ENCODE measurements at places on chromosomes 7 and 10.

DNA sequence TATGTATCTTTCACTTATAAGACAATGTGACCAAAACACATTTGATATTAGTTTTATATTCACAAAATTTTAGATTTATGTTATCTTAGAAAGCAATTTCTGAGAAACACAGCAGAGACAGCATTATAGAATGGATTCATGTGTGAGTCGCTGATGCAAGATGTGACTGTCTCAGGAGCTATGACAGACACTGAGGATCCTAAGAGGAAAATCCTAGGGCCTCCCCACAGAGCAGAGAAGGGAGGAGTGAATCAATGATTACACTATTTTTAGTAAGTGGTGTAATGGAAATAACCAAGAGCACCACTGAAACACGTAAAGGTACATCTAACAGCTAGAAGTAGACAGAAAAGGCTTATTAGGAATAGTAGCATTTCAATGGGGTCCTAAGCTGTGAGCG, 204.0 kb upstream of the PTN start:
- DNase-seq = no peak

DNA sequence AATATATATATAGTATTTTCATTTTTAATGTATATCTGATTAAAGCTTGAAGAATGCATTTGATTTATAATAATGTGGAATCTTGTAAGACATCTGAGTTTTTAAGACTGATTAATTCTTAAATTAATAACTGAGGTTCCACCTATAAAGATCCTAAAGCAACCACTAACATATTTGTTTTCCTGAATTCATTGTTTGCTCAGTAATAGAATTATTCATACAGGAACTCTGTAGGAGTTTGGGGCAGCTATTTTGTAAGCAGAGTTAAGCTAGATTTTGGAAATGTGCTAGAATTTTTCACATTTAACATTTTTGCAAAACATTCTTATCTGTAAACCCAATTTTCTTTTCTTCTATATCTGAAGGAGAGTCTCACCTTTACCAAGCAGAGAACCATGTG, 88.9 kb downstream of the NRCAM start:
- DNase-seq = no peak

DNA sequence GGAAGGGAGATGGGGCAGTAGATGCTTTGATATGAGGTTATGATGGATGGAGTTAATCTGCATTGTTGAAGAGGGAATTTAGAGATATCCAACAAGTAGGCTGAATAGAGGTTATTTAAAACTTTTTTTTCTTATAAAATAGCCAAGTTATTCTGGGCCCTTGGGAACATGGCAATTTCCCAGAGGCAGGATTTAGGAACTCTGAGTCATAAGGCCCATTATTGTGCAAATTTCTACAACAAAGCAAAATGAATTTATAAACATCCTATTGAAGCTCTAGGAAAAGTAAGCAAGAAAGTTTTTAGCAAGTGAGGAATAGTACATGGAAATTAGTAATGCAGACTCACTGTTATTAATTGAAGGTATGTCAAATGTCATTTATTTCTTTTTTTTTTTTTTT, 160.9 kb upstream of the NPY start:
- DNase-seq = no peak

- DNase-seq = no peak
These were observed 117.5 kb downstream of the OR13A1 start for GRCh38 chr10:45197816-45198485.

GRCh38 chr10:111872591-111872990, 311.0 kb downstream of the GPAM start:
- no peak for DNase-seq

DNA sequence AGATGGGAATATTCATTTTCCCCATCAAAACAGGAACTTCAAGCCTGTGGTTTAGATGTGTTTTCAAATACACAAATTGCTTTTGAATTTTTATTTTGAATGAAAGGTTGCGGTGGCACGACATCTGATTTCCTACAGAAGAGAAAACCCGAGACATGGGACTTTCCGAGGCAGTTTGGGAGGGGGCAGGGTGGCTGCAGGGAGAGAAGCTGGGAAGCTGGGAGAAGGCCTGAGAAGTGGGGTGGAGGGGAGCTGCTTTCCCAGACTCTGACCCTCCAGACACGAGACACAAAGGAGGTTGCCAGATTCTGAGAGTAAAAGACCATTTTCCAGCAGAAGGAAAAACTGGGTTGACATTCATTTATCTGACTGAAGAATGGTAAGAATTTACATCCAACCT, 19.6 kb downstream of the TMEM176A start:
- DNase-seq = no peak

DNA sequence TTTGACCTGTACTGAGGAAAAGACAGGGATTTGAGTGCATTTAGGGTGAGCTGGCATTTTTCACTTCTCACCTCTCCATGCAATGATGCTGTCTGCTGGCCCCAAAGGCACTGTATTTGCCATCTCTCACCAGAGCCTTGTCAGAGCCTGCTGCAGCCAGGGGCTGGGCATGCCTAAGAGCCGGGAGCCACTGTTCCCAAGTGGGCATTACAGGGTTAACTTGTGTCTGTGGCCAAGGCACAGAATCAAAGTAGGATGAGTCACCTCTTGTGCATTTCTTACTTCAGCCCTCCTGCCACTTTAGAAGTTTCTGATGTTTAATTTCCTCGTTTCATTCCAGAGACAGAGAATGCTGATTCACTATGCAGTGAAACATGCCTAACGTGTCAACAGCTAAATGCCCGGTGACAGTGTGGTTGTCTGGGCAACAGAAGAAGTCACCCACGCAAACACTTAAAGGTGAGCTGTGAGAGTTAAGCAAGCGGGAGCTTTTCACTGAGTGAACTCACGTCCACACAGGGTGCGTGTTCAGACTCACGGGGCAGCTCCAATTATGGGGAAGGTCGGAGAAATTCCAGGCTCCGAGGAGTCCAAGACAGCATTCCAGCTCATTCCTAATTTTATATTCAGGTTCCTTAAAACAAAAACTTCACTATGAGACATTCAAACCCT, 57.1 kb upstream of the IGFBP3 start:
- peak; percentile 36 for DNase-seq

DNA sequence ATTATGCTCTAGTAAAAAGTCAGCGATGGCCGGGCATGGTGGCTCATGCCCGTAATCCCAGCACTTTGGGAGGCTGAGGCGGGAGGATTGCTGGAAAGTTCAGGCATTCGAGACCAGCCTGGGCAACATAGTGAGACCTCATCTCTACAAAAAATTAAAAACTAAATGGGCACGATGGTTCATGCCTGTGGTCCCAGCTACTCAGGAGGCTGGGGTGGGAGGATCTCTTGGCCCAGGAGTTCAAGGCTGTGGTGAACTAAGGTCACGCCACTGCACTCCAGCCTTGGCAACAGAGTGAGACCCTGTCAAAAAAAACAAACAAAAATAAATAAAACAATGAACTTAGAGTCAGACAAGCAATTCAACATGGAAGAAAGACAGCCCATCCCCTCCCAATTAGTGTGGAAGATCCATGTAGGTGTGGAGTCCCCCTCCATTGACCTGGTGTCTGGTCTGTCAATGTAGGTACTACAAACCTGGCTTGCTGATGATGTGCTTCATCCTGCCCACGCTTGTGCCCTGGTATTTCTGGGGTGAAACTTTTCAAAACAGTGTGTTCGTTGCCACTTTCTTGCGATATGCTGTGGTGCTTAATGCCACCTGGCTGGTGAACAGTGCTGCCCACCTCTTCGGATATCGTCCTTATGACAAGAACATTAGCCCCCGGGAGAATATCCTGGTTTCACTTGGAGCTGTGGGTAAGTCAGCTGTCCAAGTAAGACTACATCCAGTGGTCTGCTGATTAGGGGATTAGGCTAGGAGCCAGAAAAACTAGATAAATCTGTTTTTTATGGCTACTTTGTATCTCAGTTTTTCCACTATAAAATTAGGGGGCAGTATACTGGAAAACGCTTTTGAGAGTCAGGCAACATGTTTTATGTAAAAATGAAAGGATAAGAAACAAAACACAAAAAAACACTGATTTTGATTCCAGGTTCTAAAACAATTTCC, 9.3 kb downstream of the SCD start:
- no peak for DNase-seq

DNA sequence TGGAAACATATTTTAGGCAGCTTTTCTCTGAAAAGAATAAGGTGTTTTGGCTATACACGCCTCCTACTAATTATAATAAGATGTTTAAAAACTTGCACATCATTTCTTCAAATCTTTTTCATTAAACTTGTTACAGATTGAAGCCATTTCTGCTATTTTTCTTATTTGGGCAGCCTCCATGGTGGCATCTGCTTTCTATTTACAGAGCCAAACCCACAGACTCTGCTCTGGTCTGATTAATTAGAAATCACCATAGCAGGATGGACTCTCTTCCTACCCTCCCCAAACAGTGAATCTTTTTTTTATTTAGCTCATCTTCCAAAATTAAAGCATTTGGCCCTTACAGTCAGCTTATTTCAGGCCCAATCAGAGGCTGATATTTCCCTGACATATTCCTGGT, 85.7 kb upstream of the AOAH start:
- DNase-seq = no peak

DNA sequence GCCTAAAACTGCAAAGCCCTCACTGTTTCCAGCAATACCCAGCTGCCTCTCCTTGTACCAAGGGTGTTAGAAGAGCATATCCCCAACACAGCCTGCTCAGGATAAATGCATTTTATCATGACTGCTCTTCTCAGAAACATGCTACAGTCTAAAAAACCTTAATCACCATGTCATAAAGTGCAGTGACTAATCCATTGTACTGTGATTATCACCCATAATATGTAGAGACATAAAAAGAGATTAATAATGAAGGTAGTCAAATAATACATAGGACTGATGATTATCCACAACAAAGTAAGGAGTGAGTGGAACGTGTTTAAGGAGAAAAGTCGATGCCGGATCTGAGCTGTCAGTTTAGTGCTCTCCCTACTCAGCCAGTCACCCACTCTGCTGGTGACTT, 12.2 kb upstream of the WDR11 start:
- DNase-seq = no peak

DNA sequence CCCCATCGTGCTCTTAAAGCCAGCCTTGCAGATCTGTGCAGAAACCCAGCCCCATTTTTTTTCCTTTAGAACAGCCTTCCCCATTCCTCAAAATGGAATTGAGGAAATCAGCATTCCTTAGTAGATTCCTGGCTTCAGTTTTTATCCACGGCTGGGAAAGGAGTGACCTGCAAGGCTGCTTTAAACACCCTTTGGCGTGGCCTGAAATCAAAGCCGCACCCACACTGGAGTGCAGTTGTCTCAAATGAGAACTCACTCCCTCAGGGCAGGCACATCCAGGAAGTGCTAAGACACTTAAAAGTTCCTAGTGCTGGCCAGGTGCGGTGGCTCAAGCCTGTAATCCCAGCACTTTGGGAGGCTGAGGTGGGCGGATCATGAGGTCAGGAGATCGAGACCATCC, 34.8 kb downstream of the HTR5A start:
- no peak for DNase-seq

DNA sequence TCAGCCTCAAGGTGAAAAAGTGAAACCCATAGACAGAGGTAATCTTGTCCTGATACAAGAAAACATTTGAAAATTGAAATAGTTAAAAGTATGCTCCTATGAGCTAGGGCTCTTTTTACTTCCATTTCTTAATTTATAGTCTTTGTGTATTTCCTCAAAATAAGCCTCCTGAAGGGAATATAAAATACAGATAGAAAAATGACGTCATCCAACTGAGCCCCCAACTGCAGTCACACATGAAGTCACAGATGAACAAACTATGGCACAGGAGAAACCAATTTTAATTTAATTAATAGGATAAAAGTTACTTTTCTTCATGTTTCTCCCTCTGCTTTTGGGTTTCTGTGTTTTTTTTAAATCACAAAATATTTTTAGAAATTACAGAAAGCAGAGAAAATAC, 280.3 kb downstream of the HTR7 start:
- no peak for DNase-seq
